ENCODE measurements at places on chromosomes 7 and 10.

- DNase-seq: no peak
Observed at GRCh38 chr7:158991824-158992621, 135.7 kb downstream of the DYNC2I1 start.

DNA sequence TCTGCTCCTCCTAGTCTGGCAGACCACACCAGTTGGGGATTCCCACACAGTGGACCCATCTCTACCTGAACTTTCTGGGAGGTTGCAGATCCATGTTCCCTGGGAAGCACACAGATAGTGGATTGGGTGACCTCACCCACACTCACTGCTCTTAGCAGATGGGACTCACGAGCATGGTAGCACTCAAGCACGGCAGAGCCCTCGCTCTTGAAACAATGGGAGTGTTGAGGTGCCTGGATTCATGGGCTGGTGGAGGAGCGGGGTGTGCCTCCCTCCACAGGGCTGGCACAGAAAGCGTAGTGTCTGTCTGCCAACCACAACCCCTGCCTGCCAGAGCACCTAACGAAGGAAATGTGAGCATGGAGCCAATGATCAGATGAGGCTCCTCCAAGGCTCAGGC is 568.0 kb downstream of the POM121L12 start:
- DNase-seq: no peak

- no peak for DNase-seq
Observed at GRCh38 chr10:117014835-117015234, 9.8 kb upstream of the SHTN1 start.

- DNase-seq: no peak
Observed at GRCh38 chr7:159042103-159042502, 102.6 kb downstream of the VIPR2 start.

Data from NCI-H1048 (cell line).